ENCODE measurements at places on chromosomes 4 and X. TPM values are rescaled to one million over a fixed set of nuclear protein-coding genes. Genes with fewer than 3 reads are reported as not detected.

Gene COL4A6
- total RNA-seq: 16.9 TPM

Gene CC2D2A
- 12.4 TPM for total RNA-seq

Gene FABP2
- not detected for total RNA-seq

Gene P2RY4
- total RNA-seq: not detected

Gene GPRASP1
- 0.35 TPM for total RNA-seq

All from A549 treated with dexamethasone at 1 μM for 4 hours (cell line).